HFFc6 (cell line): ENCODE measurements at places on chromosomes 6 and 20. TPM values are rescaled to one million over a fixed set of nuclear protein-coding genes. Genes with fewer than 3 reads are reported as not detected.

IMPG1 gene
- total RNA-seq: not detected in 3 replicates

HTR1E gene
- total RNA-seq: not detected in 3 replicates

PRICKLE4 gene
- total RNA-seq: 0.41 to 0.68 TPM in 2 of 3 replicates, not detected in the other

GRCh38 chr6:78397499-78397898 lies 469.9 kb upstream of the IRAK1BP1 start:
- DNase-seq: no peak

DNA sequence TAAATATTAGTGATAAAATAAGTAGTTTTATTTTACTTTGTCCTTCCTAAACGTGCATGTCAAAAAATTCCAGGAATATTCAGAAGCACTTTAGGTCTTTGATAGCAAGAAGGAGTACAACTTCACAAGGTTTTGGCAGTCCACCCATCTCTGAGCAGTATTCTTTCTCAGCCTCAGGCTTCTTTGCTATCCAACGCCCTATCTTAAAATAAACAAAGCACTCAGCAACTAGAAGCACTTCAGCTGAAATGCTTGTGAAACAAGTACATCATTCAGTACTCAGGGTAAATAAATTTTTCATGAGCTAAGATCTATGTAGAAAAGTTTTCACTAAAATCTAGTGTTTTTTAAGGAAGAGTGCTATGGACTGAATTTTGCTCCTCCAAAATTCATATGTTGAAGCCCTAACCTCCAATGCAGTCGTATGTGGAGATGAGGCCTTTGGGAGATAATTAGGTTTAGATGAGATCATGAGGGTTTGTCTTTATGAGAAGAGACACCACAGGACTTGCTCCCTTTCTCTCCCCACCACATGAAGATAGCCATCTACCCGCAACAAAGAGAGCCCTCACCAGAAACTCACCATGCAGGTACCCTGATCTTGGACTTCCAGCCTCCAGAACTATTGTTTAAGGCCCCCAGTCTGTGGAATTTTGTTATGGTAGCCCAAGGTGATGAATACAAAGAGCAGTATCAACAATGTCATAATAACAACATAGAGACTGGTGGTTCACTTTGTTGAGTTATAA lies 539.1 kb downstream of the TFAP2A start:
- DNase-seq: peak; percentile 33

GRCh38 chr6:157984686-157985225 lies 3.1 kb downstream of the SYNJ2 start:
- no peak for DNase-seq

DNA sequence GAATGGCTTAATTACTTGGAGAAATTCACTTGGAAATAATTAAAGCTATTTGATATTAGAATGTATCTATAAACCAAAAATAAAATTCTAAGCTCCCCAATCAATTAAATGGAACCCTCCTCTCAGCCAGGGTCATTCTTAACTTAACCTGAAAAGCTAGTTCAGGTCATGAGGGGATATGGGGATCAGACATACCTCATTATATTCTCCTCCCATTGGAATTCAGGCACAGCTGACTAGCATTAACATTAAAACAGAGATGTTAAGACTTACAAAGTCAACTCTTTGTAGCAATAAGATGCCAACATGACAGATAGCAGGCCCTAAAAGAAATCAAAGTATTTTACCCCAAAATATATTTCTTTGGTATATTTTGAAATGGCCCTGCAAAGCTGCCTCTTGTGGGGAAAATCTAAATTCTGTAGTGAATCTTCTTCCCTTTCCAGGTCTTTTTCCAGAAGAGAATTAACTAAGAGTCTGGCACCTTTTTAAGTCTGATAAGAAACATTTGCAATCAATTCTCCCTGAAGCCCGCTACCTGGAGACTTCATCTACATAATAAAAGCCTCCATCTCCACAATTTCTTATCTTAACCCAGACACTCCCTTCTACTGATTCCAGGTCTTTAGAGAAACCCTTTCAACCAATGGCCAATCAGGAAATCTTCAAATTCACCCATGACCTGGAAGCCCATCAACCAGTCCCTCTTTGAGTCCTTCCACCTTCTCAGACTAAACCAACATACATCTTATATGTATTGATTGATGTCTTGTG lies 231.2 kb downstream of the ADGB start:
- no peak for DNase-seq

DNA sequence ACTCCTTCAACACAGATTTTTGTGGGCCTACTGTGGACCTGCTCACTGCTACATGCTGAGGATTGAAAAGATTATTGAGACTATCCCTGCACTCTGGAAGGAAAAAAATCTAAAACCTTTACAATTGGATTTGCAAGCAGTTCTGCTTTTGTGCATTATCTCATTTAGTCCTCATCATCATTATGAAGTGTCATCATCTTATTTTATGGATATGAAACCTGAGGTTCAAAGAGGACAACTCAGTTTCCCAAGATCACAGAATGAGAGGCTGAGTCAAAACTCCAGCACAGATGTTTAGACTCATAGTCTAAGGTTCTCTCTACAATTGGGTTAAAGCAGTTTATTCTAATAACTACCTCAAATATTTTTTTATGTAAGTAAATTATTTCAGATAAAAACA lies 160.2 kb upstream of the MARCKS start:
- no peak for DNase-seq

DNA sequence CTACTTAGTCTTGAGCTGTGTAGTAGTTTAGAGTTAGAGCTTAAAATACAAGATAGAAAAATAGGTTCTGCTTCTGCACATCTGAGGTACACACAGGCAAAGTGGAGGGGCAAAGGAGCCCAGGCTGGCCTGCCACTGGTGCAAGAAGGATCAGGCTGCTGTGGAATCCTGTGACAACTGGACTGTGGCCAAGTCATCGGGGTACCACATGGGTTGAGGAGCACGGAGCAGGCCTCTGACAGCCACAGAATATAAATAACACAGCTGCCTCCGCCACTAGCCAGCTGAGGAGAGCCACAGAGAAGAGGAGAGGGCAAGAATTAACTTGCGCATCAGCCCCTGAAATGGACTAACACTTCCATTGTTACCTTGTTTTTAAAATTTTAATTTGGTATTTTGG lies 206.0 kb upstream of the MARCKS start:
- no peak for DNase-seq

GRCh38 chr6:45772886-45773495 lies 242.7 kb downstream of the CLIC5 start:
- no peak for DNase-seq

- DNase-seq: peak; percentile 94
These were observed 34.1 kb downstream of the CEBPB start for GRCh38 chr20:50224531-50225255.

GRCh38 chr20:62243906-62244515 lies 5.7 kb downstream of the OSBPL2 start:
- no peak for DNase-seq

GRCh38 chr6:7640607-7641577 lies 50.9 kb downstream of the SNRNP48 start:
- peak; percentile 90 for DNase-seq

GRCh38 chr6:168161371-168161750 lies 82.3 kb upstream of the FRMD1 start:
- DNase-seq: no peak

- no peak for DNase-seq
These were observed 67.3 kb downstream of the PREX1 start for GRCh38 chr20:48760403-48760983.

- no peak for DNase-seq
These were observed 72.4 kb downstream of the SHLD1 start for GRCh38 chr20:5822569-5822968.

DNA sequence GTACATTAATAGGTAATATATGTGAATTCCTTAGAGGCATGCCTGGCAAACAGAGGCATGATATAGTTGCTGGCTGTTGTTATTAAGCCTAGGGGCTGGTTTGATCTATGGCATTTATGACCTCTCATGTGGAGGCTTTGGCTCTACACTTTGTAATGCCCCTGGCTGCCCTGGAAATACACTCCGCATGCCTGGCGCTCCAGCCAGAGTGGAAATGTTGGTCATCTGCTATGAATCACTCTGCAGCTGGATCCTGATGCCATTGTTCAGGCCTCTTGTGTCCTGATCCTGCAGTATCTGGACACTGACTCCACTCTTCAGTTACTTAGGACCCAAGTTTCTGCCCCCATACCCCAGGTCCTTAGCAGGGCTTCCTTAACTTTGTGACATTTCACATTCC lies 200.5 kb upstream of the PCSK2 start:
- DNase-seq: no peak

DNA sequence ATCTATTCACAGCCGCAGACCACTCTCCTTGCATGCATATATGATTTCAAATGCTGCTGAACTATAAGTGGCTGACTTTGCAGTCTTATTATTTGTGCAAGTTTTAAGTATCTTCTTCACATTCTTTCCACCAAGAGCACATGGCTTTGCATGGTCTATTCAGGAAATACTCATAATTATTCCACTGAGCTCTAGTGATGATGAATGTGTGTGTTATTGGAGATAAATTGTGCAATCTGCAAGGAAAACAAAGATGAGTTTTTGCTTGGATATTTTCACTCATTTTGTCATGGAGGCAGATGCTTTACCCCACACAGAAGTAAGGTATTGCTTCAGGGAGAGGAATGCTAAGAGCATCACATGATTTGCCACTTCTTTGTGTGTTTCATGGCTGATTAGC lies 764.6 kb downstream of the TBC1D32 start:
- DNase-seq: no peak
